Fibroblast of upper back skin (primary cell): ENCODE measurements at places on chromosomes 16 and 17.
A peak's percentile ranks its signal among the peaks of the same experiment; 100 is the strongest.

DNA sequence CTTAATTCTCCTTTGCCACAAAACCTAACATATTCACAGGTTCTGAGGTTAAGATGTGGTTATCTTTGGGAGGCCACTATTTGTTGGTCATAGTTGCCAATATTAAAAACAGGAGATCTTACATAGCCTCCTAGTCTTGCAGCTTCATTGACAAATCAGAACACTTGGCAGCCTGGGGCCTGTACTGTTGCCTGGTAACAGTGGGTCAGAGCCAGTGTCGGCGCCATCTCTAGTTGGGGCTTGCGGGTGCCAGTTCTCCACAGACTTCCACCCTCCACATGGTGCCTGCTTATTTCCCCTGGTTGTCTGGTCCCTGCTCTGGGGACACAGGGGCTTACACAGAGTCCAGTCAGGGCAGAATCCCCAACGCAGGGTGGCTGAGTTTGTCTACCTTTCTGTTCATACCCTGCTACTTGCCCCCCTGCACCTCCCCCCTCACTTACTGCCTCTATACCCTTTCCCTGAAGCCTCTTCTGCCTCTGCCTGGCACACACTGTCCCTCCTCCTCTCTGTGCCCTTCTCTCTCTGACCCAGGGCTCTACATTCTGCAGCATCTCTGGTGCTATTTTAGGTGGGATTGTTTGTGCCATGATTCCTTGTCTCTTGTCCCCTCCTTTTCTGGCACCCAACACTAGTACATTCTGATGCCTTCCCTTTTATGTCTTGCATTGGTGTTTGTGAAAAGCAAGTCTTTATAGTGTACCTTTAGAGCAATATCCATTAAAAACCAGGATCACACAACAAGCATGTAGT lies 13.4 kb downstream of the EPN2 start:
- DNase-seq: no peak

- peak; percentile 26 for DNase-seq
Measured at GRCh38 chr16:73365016-73365551, 317.2 kb upstream of the ZFHX3 start.

GRCh38 chr17:32739722-32740121 lies 137.2 kb downstream of the MYO1D start:
- no peak for DNase-seq

GRCh38 chr17:65677932-65678331 lies 116.5 kb upstream of the AXIN2 start:
- DNase-seq: peak; percentile 45

DNA sequence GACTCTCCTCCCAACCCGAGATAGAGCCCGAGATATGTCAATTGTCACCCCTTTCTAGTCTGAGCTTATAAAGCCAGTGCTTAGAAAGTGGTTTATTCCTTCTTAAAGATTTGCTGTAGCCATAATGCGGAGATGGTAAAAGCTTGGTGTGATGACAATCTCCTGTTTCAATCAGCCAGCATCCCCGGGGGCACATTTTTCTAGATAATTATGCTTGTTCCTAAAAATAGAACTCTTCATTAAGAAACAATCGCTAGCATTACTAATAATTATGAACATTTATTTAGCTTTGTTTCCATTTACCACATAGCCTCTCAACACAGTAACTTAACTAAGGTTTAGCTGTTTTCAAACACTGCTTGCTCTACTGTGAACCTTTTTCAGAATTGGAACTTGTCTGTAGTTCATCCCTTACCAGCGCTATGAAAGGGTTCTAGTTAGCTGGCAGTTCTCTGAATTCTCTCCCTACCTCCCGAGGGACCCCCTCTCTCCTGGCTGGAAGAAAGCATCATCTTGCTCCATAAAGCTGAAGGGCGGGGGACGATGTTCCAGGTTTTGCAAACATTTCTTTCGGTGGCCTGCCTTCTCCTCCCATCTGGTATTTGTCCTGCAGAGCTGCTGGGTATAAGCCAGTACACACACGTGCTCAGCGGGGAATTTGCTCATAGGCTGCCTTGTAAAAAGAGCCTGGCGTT lies 922 bp upstream of the MRPL58 start:
- peak; percentile 70 for DNase-seq

- DNase-seq: no peak
Measured at GRCh38 chr17:33582661-33583060, 289.6 kb upstream of the ASIC2 start.

DNA sequence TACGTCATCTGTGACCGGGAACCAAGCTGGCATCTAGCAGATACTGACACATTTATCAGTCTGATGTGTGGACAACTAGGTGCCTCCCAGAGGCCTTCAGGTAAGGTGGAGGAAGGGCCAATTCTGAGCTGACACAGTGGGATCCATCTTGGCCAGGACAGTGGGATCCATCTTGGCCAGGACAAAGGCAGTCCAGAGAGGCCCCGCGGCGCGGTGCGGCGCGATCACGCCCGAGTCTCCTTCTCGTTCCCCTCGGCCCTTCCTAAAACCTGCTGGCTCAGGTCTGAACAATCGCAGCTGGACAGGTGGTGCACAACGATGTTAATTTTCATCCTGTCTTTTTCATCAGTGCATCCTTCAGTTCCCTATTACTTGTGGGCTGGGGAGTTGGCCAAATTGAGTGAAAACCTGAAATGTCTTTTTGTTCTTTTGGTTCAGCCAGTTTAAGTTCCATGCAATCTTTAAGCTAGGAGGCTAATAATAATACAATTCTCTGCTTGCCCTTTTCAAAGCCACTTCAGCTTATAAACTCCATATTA lies 486 bp upstream of the WSB1 start:
- DNase-seq: no peak

DNA sequence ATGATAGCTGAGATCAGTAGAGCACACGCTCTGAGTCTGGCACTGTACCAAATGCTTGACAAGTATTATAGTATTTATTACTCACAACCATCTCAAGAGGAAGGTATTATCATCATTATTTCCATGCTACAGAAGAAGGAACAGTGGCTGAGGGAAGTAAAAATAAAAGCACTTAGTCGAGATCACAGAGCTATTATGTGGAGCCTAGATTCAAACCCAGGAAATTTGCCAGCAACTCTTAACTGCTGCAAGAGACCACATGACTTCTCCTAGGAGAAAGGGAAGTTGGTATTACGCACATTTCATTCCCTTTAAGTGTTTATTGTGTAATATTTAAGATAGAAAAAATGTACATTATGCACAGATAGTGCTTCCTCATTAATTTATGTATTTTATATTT lies 1.0 kb upstream of the RHOT1 start:
- DNase-seq: peak; percentile 87

DNA sequence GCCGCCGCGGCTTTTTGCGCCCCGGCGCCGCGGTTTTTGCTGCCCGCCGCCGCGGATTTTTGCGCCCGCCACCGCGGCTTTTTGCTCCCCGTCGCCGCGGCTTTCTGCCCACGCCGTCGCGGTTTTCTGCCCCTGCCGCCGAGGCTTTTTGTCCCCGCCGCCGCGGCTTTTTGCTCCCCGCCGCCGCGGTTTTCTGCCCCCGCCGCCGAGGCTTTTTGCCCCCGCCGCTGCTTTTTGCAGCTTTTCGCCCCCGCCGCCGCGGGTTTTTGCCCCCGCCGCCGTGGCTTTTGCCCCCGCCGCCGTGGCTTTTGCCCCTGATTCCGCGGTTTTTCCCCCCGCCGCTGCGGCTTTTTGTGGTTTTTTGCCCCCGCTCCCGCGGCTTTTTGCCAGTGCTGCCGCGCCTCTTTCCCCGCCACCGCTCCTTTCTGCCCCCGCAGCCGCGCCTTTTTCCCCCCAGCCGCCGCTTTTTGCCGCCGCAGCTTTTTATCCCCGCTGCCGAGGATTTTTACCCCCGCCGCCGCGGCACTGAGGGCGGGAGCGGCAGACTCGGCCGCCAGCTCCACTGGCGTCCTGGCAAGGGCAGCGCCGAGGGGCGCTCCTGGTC lies 518.6 kb upstream of the WSB1 start:
- DNase-seq: no peak
